ENCODE measurements at places on chromosomes 1 and 21. TPM values are rescaled to one million over a fixed set of nuclear protein-coding genes. Genes with fewer than 3 reads are reported as not detected.

CXADR gene
- 1.1 TPM for polyA plus RNA-seq

OMA1 gene
- 9.1 TPM for polyA plus RNA-seq

- peak; percentile 75 for DNase-seq
Observed at GRCh38 chr1:113073479-113073950, 517 bp downstream of the LRIG2 start.

- no peak for DNase-seq
Observed at GRCh38 chr1:167248707-167249642, 28.3 kb downstream of the POU2F1 start.

TTC22 gene
- polyA plus RNA-seq: not detected

RPTN gene
- polyA plus RNA-seq: not detected

All from SK-N-SH (cell line).